ENCODE measurements at places on chromosomes 3 and 15.

- peak; percentile 17 for DNase-seq
These were observed 116.7 kb upstream of the CGNL1 start for GRCh38 chr15:57259568-57260040.

- DNase-seq = peak; percentile 85
These were observed 4.9 kb downstream of the MON1A start for GRCh38 chr3:49924683-49925082.

- DNase-seq = no peak
These were observed 142.3 kb upstream of the STT3B start for GRCh38 chr3:31390466-31390865.

DNA sequence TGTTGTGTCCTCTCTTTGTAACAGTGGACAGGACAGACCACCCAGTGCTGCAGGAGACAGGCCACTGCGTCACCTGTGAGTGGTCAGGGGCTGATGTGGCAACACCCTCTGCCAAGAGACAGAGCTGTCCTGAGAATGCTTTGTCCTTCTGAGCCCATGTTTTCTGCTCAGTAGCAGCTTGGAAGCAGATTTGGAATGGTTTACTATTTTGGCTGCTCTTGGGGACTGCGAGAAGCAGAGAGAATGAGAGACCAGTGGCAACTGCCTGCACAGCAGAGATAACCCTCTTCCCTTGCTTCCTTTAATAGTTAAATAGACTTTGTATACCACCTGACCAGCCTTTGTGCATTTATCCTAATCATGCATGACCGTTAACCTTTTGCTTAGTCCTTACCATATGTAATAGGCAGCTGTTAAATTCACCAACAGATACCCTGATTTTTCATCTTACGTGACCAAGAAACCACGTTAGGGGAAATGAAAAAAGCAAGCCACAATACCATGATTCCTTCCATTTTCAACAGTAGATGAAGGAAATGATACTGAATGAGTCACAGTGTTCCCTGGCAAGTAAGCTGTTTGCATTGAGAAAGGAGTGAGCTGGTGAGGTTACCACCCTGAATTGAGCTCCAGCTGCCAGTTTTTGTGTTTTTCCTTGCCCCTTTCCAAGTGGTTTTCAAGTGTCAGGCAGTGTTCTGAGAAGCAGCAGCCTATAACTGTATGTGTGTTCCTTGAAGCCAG is 35.5 kb downstream of the B3GALNT1 start:
- peak; percentile 84 for DNase-seq

DNA sequence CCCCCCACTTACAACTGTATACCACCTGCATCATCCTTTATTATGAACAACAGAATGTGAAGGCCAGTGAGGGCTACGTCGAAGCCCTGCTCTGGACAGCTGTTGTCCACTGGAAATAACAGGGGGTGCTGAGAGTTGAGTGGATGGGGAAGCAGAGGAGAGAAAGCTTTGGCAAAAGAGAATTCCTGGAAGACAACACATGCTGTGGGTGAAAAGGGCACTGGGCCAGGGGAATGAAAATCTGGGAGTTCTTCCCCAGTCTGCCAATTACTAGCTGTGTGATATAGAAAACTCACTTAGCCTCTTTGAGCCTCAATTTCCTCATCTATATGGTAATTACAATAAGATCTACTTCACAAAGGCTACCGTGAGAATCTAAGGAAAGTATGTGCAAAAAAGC is 40.7 kb downstream of the FSTL1 start:
- no peak for DNase-seq

DNA sequence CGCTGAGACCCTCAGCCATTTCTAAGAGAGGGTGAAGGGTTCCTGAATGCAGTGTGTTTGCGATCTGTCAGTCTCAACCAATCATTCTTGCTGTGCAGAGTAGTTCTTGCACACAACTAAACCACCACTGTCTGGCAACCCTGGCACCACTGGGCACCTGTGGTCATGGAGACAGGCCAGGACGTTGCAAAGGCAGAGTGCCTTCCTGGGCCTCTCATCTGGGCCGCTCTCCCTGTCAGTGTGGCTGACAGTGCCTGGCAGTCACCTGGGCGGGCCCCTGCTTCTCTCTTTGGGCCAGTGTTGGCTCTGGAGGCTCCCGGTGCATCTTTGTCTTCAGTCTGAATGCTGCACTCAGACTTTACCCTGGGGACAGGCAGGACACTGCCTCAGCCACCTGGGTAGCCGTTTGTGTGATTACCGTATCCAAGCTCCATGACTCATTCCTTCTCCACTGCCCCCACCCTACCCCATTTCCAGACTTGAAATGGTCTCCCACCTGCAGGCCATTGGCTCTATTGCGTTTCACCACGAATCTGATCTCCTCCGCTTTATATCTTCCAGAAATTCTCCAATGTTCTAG is 104.6 kb upstream of the KLF13 start:
- no peak for DNase-seq

- no peak for DNase-seq
These were observed 10.6 kb downstream of the TMEM158 start for GRCh38 chr3:45215466-45215865.

DNA sequence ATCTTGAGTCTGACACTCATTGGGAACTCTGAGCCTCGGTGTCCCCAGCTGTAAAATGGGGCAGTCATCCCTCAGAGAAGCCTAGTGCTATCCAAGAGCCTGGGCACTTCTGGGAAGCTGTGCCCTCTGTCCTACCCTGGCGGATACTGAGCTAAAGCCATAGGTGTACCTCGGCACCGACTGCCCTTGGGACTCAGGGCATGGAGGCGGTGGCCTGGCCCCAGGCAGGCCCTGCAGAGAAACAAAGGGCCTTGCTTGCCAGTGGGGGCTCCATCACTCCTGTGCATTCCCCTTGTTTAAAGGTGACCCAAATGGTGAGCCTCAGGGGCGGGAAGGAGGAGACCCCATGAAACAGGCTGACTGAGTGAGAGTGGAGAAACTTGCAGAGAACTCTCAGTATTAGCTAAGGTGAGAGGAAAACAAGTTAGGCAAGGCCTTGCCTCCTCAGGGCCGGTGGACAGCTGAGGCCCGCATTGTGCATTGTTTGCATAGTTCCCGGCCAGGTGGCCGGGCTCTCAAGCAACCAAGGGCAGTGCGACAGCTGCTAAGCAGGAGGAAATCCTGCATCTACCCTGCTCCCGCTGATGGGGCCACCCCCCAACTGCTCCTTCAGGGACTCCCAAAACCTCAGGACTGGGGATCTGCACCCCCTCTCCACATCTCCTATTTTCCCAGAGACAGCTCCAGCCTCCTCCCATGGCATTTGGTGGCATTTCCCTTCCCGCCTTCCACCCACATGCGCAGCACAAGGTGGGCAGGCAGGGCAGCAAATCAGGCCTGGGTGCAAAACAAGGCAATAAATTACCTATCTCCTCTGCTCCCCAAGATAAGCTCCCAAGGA is 4.3 kb downstream of the PFKFB4 start:
- DNase-seq = no peak

GRCh38 chr3:194326192-194326967 is 24.7 kb downstream of the CPN2 start:
- peak; percentile 54 for DNase-seq

DNA sequence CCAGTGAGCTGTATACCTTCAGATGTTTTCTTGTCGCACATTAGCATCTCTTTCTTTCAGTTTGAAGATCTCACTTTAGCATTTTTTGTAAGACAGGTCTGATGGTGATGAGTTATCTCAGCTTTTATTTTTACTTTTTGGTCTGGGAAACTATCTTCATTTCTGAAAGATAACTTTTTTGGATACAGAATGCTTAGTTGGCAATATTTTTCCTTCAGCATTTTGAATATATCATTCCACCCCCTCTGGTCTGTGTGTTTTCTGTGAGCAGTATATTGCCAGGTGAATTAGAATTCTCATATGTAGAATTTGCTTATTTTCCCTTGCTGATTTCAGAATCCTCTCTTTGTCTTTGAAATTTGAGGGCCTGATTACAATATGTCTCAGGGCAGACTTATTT is 743.3 kb downstream of the PLOD2 start:
- no peak for DNase-seq

- no peak for DNase-seq
These were observed 152.6 kb downstream of the MFSD1 start for GRCh38 chr3:158954420-158954819.

GRCh38 chr3:55333046-55333445 is 154.1 kb downstream of the WNT5A start:
- DNase-seq = peak; percentile 28

GRCh38 chr15:71151081-71151480 is 35.8 kb downstream of the THSD4 start:
- DNase-seq = no peak

- peak; percentile 97 for DNase-seq
These were observed 33.6 kb downstream of the VGLL4 start for GRCh38 chr3:11610044-11610671.

- no peak for DNase-seq
These were observed 109.8 kb downstream of the EPHA3 start for GRCh38 chr3:89217148-89217685.

DNA sequence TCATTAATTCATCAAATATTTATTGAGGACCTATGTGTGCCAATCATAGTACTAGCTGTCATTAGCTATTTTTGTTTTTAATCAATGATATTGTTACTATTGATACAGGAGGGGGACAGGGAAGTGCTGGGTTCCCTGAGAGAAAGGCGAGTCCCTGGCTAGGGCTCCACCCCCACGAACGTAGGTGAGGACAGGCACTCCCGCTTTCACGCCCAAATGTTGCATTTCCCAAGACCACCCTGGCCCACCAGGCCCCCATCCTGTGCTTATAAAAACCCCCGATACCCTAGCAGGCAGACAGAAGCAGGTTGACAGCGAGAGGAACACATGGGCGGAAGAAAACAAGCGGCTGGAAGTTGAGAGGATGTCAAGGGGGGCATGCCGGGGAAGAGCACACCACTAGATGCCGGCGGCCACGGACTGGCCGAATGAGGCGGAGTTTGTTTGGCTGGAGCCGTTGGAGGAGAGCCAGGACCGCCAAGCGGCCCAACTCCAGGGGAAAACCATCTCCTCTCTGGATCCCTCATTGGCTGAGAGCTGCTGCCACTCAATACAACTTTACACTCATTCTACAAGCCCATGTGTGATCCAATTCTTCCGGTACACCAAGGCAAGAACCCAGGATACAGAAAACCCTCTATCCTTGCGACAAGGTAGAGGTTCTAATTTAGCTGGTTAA is 798.7 kb upstream of the SEMA6D start:
- no peak for DNase-seq

DNA sequence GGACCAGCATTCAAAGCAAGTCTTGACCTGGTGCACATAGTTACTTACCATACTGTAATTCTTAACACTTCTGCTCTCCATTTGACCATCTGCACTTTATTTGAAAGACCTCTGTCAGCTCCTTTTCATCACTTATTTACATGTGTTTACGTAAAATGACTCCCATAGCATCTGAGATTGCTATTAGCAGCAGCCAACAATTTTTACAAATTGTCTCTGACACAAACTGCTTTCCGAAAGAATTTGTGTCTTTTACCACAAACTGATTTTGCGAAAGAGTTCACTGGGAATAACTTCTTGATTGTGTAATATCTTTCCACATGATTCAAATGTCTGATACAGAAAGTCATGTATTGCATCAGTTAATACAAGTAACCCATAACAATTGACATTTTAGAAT is 144.1 kb upstream of the PEX5L start:
- DNase-seq = peak; percentile 55

- DNase-seq = peak; percentile 59
These were observed 71.9 kb downstream of the CSNK1G1 start for GRCh38 chr15:64284042-64284441.

- DNase-seq = peak; percentile 97
These were observed 81.8 kb downstream of the WWTR1 start for GRCh38 chr3:149575961-149576564.

GRCh38 chr3:45803252-45803935 is 7.1 kb upstream of the SLC6A20 start:
- DNase-seq = no peak

DNA sequence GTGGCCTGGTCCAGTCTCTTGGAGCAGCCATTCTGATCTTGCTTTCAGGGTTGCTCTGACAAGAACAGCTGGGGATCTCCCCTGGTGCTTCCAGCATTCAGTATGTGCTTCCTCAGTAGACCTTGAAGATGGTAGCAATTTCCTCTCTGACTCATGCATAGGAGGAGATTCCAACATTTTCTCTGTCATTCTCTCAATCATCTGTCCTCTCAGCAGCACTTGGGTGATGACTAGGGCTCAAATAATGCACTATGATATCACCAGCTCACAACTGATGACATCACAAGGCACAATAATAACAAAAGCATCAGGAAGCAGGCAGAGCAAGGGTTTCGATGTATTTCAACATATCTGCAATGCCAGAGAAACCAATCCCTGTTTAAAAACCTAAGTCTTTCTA is 52.7 kb downstream of the NFKBIZ start:
- DNase-seq = peak; percentile 95

- DNase-seq = no peak
These were observed 57.3 kb downstream of the GPR171 start for GRCh38 chr3:151145713-151146070.

DNA sequence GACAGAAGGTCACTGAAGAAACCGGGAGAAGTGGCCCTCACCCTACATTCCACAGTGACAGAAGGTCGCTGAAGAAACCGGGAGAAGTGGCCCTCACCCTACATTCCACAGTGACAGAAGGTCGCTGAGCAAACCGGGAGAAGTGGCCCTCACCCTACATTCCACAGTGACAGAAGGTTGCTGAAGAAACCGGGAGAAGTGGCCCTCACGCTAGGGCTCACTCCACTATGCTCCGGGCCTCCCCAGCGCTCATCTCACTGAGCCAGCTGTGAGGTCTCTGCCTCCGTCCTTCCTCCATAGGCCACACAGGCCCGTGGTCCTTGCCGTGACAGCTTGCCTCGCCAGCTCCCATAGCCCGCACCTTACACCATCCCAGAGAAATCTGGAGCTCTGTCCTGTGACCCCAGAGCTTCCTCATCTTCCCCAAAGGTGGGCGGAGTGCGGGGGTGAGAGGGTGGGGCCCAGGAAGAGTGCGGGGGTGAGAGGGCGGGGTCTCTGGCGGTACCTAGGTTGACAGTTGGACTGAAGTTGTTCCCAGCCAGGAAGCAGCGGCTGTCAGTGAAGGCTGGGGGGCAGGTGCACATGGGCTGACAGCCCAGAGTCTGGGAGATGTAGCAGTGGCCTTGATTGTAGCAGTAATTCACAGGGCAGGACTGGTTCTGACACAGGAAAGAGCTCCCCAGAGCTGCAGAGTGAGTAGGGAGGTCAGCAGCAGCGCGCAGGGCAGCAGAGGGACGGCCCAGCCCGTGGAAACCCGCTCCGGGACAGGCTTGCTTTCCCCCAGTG is 32.0 kb downstream of the MUC20 start:
- DNase-seq = no peak

GRCh38 chr3:115486880-115487279 is 136.4 kb upstream of the GAP43 start:
- DNase-seq = no peak

GRCh38 chr3:146256851-146257486 is 6.1 kb upstream of the PLSCR4 start:
- peak; percentile 79 for DNase-seq

All from fibroblast of lung (primary cell).